ENCODE measurements at places on chromosomes 6 and 20. TPM values are rescaled to one million over a fixed set of nuclear protein-coding genes. Genes with fewer than 3 reads are reported as not detected.

The AVP gene
- not detected for total RNA-seq

The THBS2 gene
- 76.2 TPM for total RNA-seq

The DLK2 gene
- 1.6 TPM for total RNA-seq

The SLC23A2 gene
- total RNA-seq, result 8.4 TPM

The PTP4A1 gene
- total RNA-seq, result 28.7 TPM

The PHF10 gene
- total RNA-seq, result 29.7 TPM

The FOXC1 gene
- 1.6 TPM for total RNA-seq

The DPPA5 gene
- not detected for total RNA-seq

The TRAPPC3L gene
- 0.52 TPM for total RNA-seq

The LAMA5 gene
- total RNA-seq, result 14.1 TPM

The LHFPL5 gene
- not detected for total RNA-seq

The KIAA1755 gene
- 3.7 TPM for total RNA-seq

The RWDD1 gene
- 8.9 TPM for total RNA-seq

The HM13 gene
- total RNA-seq, result 30.8 TPM

The XKR7 gene
- total RNA-seq, result not detected

The COX7A2 gene
- total RNA-seq, result 280 TPM

The PPP2R5D gene
- total RNA-seq, result 31.3 TPM

The PI3 gene
- not detected for total RNA-seq

The RCAN2 gene
- total RNA-seq, result 1.6 TPM

The HRH3 gene
- 0.52 TPM for total RNA-seq

The C4A gene
- total RNA-seq, result 14.1 TPM

The DEFB113 gene
- total RNA-seq, result not detected

The DOK5 gene
- 31.3 TPM for total RNA-seq

The MAP3K5 gene
- 6.8 TPM for total RNA-seq

The PSORS1C2 gene
- not detected for total RNA-seq

The DSP gene
- total RNA-seq, result 3.1 TPM

The TTK gene
- 4.2 TPM for total RNA-seq

The COL9A1 gene
- 7.8 TPM for total RNA-seq

The CLVS2 gene
- total RNA-seq, result under 0.01 TPM

The RIMS1 gene
- 15.7 TPM for total RNA-seq

The SHLD1 gene
- total RNA-seq, result 12.5 TPM

The PTPRT gene
- total RNA-seq, result 1.0 TPM

The MLN gene
- not detected for total RNA-seq

The DZANK1 gene
- 1.0 TPM for total RNA-seq

The DNAH8 gene
- 14.6 TPM for total RNA-seq

The ZBP1 gene
- under 0.01 TPM for total RNA-seq

The PHIP gene
- total RNA-seq, result 22.4 TPM

The SRSF6 gene
- total RNA-seq, result 44.9 TPM

The C6orf58 gene
- not detected for total RNA-seq

The TRIM31 gene
- total RNA-seq, result not detected

The MCHR2 gene
- total RNA-seq, result not detected

The SLC17A1 gene
- not detected for total RNA-seq

The FGD2 gene
- total RNA-seq, result 7.3 TPM

The BPIFB4 gene
- total RNA-seq, result not detected

The BMP7 gene
- total RNA-seq, result 3.7 TPM

The MUCL3 gene
- not detected for total RNA-seq

The PAX1 gene
- total RNA-seq, result under 0.01 TPM

The RNF217 gene
- total RNA-seq, result 27.1 TPM

The AARS2 gene
- total RNA-seq, result 9.9 TPM

The C6orf141 gene
- 2.1 TPM for total RNA-seq

The GRM4 gene
- 1.6 TPM for total RNA-seq
